T-cell (primary cell): ENCODE measurements at places on chromosomes 1 and 21. TPM values are rescaled to one million over a fixed set of nuclear protein-coding genes. Genes with fewer than 3 reads are reported as not detected.

GRCh38 chr21:19553919-19554615, 1150.5 kb upstream of the TMPRSS15 start:
- DNase-seq: no peak

- DNase-seq: no peak
These were observed 85.2 kb upstream of the ACTL8 start for GRCh38 chr1:17669866-17670451.

The CTTNBP2NL gene
- total RNA-seq: 1.1 TPM

DNA sequence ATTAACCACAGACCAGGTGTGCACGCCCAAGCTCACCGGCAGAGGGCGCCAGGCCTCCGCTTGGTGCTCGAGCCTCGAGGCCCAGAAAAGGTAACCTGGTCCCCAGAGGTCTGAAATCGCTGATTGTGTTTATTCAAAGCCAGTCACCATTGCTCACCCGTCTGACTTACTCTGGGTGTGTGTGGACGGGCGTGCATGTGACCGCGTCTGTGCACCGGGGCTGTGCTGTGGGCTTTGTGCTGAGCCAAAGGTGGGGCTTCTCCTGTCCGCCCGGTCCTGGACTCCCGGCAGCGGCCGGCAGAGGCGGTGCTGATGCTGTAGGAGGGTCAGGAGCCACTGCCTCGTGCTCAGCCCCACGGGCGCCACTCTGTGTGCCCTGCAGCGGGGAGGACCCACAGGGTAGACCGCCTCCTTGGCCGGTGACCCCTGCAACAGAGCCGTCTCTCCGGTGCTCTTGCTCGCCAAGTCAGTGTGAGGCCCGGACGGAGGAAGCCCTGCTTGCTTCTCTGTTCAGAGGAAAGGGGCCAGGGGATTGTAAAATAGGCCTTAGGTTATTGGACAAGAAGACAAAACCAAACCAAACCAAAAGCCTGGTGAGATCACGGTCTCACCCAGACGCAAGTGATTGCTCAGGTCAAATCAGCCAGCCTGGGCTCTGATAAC, 32.0 kb upstream of the BTG2 start:
- DNase-seq: peak; percentile 91

DNA sequence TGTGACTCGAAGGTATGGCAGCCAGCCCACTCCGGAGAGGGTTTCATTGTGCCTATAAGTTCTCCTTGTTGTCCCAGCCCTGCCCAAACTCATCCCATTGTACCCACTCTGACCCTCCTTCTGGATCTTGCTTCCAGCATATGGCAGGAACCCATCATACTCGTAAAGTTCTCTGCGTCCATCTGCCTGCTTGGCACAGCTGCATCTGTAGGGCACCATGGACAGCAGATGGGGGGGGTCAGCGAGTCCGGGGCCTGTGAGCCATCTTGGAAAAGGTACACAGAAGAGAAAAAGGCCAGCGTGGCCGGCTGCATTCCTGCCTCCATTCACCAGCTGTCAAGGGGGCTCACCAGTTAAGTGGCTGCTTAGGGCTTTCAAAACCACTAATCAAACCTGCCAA, 94.9 kb upstream of the IGSF21 start:
- no peak for DNase-seq

The CFHR5 gene
- total RNA-seq: not detected

DNA sequence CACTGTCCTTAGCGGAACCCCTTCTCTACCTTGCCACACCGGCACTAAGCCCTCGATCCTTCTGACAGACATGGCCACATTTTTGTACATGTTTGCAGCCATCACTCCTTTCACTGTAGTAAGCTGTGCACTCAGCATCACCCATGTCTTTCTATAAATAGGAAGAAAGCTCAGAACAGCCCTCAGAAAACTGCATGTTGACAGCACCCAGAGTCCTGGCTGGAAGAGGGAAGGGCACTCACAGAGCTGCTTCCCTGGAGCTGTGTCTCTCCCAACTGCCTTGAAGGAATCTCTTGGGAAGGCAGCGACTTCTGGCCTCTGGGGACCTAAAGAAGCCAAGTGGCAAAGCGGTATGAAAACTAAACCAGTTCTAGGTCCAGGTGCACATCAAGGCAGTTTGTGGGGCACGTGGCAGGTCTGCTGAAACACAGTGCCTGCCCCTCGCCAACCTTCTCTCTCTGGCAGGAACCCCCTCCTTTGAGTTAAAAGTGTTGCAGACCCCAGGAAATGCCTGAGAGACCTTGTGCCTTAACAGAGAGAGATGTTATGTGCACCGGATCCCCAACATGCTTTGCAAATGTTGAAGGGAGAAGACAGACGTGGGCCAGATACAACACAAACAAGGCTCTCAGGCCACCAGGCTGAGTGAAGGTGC, 41.9 kb upstream of the H6PD start:
- DNase-seq: no peak

DNA sequence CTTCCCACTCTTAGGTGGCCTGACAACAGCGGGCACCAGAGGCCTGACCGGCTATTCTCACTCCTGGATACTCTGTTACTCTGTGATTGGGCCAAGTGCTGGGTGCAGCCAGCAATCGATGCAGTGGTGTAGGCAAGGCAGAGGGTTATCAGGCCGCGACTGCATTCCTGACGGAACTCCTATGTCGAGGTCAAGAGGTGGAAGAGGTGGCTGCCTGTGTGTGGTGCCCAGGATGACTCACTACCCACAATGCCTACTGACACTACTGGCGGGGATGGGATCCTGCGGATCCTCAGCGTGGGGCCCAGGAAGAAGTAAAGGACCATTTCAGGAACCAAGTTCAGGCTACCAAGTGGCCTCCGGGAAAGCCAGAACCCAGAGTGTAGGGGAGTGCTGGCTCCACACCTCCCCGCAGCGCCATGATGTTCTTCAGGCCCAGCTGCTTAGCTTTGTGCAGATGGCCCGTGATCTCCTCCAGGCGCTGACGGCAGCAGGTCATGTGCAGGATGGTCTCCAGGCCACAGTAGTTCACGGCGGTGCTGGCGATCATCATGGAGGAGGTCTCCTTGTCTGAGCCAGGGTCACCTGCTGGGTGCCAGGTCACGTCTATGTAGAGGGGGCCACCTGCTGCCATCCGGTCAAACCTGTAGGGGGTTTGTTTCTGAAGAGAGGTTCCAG, 4.9 kb downstream of the MTHFR start:
- DNase-seq: no peak

DNA sequence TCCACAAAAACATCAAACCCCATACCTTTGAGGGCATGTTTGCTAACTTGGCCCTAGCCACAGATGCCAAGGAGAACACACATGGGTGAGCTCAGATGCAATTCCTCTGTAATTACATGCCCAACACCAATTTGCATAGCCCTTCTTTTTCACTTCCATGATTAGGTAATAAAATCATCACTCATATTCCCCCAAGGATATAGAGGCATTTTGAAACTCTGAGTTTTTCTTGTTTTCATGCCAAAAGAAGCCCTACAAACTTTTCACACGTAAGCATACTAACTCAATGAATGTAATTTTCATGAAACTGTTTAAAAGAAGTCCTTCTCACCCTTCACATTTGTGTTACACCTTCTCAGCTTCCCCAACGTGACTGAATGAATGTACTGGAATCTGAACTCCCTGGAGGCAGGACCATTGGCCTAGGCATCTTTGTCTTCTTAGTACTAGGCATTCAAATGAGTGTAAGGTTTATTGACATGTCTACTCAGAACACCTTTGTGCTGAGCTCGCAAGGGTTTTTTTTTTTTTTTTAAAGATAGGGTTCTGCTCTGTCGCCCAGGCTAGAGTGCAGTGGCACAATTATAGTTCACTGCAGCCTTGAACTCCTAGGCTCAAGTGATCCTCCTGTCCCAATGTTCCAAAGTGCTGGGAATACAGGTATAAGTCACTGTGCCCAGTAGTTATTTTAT, 31.0 kb downstream of the FBXO42 start:
- DNase-seq: no peak

DNA sequence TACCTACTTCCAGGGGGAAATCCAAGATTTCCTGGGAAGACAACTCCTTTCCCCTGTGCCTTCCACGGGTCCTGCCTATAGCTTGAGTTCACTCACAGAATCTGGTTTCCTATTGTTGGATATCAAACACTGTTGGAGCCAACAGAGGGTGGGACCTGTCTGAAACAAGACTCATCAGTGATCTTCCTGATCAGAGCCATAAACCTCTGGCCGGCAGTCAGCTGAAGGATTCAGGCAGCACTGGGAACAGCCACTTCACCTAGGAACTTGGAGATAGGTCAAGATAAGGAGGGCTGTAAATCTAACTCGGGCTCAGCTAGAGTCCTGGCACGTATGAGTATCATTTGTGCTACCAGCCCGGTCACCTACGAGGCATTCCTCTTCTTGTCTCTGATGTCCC, 23.3 kb downstream of the SH3BP5L start:
- no peak for DNase-seq

GRCh38 chr1:118485757-118486156, 300.7 kb upstream of the SPAG17 start:
- no peak for DNase-seq

GRCh38 chr1:10835421-10835820, 39.0 kb upstream of the CASZ1 start:
- no peak for DNase-seq

- DNase-seq: no peak
These were observed 28.1 kb upstream of the RNPC3 start for GRCh38 chr1:103497404-103497803.
